NCI-H1930 (cell line): ENCODE measurements at places on chromosomes 7 and 10.

DNA sequence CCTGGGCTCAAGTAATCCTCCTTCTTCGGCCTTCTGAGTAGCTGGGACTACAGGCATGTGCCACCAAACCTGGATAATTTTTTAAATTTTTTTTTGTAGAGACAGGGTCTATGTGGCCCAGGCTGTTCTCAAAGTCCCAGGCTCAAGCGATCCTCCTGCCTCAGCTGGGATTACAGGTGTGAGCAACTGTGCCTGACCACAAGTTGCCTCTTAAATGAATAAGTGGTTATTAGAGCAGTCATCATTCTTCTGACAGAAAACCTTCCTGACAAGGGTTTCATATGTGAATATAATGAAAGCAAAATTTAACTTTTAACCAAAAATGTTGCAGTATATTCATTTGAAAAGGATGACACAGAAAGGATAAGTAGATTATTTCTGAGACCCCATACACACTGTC, 532.5 kb downstream of the GRM8 start:
- no peak for DNase-seq

GRCh38 chr10:67242528-67242927, 316.7 kb downstream of the LRRTM3 start:
- DNase-seq = no peak

DNA sequence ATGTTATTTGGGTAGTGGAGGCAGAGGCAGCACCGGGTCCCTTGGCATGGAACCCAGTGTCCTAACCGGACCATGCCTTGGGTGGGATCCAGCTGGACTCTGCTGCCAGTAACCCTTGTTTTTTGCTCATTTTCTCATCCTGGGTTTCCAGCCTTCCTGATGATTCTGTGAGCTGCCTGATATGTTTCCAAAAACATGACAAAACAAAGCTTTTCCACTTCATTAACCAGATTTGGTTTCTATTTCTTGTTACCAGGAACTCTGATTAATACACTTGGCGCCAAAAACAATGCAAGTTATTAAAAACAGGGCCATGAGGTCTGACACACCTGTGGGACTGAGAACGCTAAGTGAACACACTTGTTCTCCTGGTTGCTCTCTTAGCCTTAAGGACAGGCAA, 32.8 kb upstream of the DLG5 start:
- no peak for DNase-seq

GRCh38 chr7:141838581-141838980, 2.7 kb downstream of the PRSS37 start:
- DNase-seq = no peak

DNA sequence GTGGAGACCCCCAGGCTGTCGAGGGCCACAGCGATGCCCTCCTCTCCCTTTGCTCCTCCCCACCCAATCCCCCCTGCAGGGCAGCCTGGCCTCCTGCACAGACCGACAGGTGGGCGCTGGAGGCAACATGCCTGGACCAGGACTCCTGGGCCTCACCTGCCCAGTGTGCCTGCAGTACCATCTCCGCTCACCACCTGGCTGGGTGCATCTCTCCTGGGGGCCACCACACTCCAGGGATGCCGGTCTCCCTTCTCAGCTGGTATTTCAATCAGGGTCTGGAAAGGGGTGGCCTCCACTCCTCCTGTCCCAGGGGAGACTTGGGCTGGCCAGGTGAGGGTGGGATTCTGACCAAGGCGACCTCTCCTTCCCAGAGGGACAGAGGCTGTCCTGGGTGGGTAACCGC, 17.2 kb upstream of the CFAP46 start:
- DNase-seq = no peak

DNA sequence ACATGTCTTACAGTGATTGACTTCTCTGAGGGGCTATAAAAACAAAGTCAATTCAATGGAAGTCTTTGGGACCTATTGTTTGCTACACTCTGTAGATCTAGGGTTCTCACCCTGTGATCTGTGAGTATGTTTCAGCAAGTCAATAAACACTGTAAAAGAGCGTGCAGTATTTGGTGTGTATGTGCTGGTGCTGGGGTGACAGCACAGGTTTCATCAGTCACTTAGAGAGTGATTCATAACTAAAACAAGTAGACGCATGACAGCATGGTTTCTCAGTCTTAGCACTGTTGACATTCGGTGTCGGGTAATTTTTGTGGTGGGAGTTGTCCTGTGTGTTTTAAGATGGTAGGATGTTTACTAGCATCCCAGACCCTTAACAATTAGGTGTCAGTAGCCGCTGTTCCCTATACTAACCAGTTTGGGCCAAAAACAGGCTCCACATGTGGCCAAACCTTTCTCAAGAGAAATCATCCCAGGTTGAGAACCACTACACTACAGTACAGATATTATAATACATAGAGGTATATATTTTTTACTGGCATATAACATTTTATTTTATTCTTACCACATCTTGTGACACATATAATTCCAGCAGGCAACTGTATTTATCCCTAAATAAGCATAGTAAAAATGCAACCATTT, 411.8 kb downstream of the ARL4A start:
- DNase-seq = no peak

GRCh38 chr10:104297697-104298660, 29.0 kb downstream of the GSTO2 start:
- no peak for DNase-seq

DNA sequence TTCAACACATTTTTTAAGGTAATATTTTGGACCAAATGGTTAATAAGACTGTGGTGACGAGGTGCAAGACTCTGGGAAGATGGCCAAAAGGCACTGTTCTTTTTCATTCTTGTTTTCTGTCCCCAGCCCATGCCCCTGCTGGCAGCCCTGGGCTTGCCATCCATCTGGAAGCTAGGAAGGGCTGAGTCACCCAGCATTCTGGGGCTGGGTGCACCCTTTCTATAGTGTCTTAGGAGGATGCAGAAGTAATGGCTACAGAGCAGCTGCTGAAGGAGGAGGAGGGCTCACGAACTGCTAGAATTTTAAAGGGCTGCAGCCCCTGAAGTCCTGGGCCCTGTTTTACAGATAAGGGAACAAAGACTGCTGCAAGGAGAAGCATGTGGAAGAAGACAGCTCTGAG, 42.8 kb upstream of the ZNF32 start:
- DNase-seq = no peak

GRCh38 chr7:141979568-141979967, 6.0 kb upstream of the TAS2R38 start:
- DNase-seq = no peak

GRCh38 chr7:43112459-43112940, at the start of gene HECW1:
Gene HECW1, plus strand, starts transcription at chr7:43112647. Its CDS starts 131,259 bp downstream, at chr7:43243906.
- DNase-seq = no peak

- DNase-seq = no peak
Observed at GRCh38 chr7:128115821-128116723, 84.8 kb upstream of the LRRC4 start.

- no peak for DNase-seq
Observed at GRCh38 chr10:71333129-71333887, 14.2 kb downstream of the SLC29A3 start.

DNA sequence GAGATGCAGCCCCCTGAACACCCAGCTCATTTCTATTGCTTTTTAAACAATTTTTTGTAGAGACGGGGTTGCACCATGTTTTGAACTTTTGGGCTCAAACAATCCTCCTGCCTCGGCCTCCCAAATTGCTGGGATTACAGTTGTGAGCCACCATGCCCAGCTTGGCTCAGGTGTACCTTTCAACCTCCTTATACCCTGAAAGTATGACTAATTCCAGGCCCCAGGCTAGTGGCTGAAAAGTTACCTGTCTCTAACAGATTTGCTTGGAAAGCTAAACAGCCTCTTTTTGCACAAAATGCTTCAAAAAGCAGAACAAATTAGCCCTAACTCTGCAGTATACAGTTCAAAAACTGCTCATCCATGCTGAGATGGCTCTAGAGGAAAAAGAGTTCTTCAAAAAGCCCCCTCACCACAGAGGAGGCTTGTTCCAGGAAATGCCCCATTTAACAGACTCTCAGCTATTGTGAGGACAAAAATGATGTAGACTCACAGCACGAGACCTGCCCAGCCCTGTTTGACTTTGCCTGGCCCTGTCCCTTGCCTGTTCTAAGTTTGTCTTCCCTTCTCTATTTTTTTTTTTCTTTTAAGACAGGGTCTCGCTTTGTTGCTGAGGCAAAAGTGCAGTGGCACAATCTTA, 13.4 kb upstream of the AP1S1 start:
- no peak for DNase-seq

DNA sequence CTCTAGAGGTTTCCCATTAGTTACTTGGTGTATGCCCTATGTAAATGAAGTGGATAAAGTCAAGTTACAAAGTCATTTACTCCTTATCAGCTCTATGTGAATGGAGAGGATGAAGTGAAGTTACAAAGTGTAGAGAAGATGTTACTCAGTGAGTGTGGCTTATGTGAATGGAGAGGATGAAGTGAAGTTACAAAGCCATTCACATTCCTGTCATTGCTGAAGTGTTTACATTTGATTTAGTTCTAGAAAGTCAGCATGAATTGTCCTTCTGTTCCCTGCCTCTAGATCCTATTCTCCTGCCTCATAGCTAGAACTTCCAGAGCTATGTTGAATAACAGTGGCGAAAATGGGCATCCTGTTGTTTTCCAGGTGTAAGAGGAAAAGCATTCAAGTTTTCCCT, 880.1 kb downstream of the DNAJB9 start:
- DNase-seq = no peak

DNA sequence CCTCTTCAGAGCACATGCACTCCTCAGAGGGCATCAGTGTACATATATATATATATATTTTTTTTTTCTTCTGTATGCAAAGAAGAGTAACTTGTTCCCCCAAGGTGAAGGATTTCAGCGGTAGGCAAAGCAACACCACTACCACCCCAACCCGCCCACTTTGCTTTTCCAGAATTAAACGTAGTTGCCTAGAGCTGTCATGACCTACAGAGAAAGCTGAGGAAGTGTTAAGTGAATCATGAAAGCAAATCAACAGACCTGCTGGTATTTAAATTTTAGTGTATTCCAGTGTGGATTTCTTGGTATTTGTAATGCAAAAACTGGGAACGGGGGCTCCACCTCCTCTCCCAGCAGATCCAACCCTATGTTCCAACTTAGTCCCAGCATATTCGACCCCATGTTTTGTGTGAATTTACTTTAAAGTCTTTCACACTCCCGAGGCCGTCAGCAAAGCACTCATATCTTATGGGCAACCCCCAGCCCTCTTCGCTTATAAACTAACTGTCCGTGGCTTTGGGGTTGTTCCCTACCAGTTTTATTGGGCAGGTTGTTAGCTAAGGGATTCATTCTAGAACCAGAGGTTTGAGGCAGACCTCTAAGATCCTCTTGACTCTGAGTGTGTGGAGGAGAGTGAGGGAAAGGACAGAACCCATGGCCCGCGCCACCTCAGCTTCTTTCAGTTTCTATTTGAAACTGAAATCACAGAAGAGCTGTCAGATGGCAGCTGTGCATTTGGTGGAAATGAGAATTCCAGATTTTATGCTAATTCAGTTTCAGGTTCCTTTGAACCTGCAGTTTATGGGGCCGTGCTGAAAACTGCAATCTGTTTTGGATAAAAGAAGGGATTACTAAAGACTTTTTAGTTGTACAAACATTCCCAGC, 450.2 kb upstream of the GALNT17 start:
- no peak for DNase-seq

GRCh38 chr7:84210301-84210700, 15.7 kb upstream of the SEMA3A start:
- DNase-seq = no peak

DNA sequence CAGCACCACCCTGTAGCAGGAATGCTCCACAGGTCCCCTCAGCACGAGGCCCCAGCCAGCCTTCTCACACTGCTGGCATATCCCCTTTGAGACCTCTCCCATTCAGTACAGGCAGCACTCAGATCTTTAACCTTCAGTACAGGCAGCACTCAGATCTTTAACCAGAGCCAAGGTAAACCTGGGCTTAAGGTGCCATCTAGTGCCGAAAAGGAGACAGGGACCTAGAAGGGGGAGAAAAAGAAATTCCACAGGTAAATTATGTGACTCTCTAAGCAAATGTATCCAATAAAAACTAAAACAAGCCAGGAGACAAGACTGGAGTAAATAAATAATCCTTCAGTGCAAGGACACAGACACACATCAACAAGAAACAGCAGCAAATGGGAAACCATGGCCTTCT, 358.6 kb downstream of the PTPRN2 start:
- no peak for DNase-seq

GRCh38 chr7:32074787-32075585, 4.8 kb upstream of the PDE1C start:
- no peak for DNase-seq

GRCh38 chr10:84269773-84270172, 24.9 kb downstream of the RGR start:
- no peak for DNase-seq

DNA sequence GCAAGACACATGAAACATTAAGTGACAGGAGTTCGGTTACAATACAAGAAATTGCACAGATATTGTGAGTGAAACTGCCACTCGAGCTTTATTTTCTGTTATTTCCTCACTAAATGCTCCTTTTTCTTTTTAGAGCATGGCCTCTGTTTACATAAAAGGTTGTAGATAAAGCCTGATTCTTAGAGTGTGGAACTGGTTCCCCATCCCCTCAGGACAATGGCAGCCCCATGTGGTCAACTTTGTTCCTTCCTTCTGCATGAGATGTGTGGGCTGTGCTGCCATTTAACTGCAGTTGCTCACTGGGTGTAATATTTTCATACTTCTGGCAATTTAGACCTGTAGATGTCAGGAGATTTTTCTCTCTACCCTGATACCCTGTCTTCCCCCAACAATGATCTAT, 70.2 kb downstream of the LRGUK start:
- DNase-seq = no peak

- DNase-seq = no peak
Observed at GRCh38 chr10:86668297-86669165, at the start of gene LDB3. Gene LDB3, plus strand, starts transcription at chr10:86668511. Its CDS starts 181 bp downstream, at chr10:86668692.

- no peak for DNase-seq
Observed at GRCh38 chr10:44306147-44306710, 78.7 kb downstream of the CXCL12 start.

- no peak for DNase-seq
Observed at GRCh38 chr7:85172530-85172941, 14.3 kb downstream of the SEMA3D start.

DNA sequence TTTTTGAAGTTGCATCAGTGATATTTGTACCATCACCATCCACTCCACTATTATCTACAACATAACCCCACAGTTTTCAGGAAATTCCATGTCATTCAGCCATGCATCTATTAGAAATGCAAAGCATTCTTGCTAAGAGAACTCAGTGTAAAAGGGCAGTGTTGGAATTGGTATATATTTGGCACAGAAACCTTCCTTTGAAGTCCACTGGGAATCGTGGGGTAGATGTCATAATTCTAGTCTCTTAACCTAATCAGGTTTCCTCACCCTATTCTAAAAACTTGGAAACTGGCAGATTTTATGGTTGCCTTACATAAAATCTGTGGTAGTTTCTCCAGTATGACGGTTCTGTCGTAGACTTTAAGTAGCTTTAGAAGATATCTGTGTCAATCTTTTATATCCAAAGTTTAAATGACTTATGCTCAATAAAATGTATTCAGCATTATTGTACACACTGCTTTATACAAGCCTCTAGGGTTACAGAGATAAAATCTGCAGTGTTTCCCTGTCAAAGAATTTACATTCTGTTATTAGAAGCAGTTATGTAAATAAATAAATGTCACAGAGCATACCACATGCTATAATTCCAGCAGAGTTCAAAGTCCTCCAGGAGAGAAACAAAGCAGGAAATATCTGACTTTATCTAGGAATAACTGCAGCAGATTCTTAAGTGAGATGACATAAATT, 704.4 kb upstream of the CELF2 start:
- DNase-seq = no peak
